ENCODE measurements at places on chromosomes 1 and 21. TPM values are rescaled to one million over a fixed set of nuclear protein-coding genes. Genes with fewer than 3 reads are reported as not detected.

TEDDM1 gene
- total RNA-seq = not detected

PTPN22 gene
- total RNA-seq = 0.63 TPM

EXO1 gene
- 11.7 TPM for total RNA-seq

SPRR2G gene
- total RNA-seq = not detected

SLC16A4 gene
- total RNA-seq = 15.3 TPM

CNR2 gene
- not detected for total RNA-seq

C8B gene
- not detected for total RNA-seq

NADK gene
- 47.3 TPM for total RNA-seq

HMGCS2 gene
- not detected for total RNA-seq

C1orf141 gene
- total RNA-seq = not detected

KRTAP19-3 gene
- not detected for total RNA-seq

MATN1 gene
- not detected for total RNA-seq

GNAT2 gene
- total RNA-seq = 0.42 TPM

SAMSN1 gene
- 4.0 TPM for total RNA-seq

LCE2C gene
- not detected for total RNA-seq

CFHR5 gene
- total RNA-seq = not detected
